Activated T-cell treated with anti-CD3 and anti-CD28 coated beads for 1 hour (primary cell): ENCODE measurements at places on chromosomes 2 and 18.

- DNase-seq: no peak
Measured at GRCh38 chr18:46502444-46502843, 154.6 kb downstream of the LOXHD1 start.

GRCh38 chr2:128016620-128017019 is 11.2 kb downstream of the SAP130 start:
- DNase-seq: no peak

GRCh38 chr2:172833898-172834297 is 98.3 kb downstream of the RAPGEF4 start:
- no peak for DNase-seq

DNA sequence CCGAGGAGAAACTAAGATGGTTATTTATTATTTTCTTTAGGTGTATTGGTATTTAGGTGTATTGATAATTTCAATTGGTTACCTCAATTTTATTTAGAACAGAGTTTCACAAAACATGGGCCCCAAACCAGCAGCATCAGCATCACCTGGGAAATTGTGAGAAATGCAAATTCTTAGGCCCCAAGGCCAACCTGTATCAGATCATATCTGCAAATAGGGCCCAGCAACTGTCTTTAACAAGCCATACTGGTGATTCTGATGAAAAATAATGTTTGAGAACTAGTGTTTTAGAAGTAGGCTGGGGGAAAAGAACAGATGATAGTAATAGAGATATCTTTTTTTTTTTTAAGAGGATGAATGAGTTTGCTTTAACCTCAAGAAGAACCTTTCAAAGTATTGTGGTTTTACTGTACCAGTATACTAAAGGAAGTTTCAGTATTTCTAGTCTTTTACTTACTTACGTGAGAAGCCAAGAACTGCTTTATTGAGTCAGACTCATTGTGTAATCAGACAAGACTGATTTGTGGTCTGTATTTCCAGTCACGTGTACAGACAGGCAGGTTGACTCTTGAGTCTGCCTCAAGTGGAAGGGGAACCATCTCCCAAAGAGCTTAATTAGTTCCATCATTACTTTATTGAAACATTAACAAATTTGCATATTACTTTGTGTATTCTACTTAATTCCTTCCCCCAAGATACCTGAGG is 60.4 kb upstream of the GAREM1 start:
- no peak for DNase-seq

- no peak for DNase-seq
Measured at GRCh38 chr18:58556331-58557007, 72.4 kb downstream of the ALPK2 start.

- no peak for DNase-seq
Measured at GRCh38 chr2:106062627-106063026, 131.5 kb downstream of the UXS1 start.

DNA sequence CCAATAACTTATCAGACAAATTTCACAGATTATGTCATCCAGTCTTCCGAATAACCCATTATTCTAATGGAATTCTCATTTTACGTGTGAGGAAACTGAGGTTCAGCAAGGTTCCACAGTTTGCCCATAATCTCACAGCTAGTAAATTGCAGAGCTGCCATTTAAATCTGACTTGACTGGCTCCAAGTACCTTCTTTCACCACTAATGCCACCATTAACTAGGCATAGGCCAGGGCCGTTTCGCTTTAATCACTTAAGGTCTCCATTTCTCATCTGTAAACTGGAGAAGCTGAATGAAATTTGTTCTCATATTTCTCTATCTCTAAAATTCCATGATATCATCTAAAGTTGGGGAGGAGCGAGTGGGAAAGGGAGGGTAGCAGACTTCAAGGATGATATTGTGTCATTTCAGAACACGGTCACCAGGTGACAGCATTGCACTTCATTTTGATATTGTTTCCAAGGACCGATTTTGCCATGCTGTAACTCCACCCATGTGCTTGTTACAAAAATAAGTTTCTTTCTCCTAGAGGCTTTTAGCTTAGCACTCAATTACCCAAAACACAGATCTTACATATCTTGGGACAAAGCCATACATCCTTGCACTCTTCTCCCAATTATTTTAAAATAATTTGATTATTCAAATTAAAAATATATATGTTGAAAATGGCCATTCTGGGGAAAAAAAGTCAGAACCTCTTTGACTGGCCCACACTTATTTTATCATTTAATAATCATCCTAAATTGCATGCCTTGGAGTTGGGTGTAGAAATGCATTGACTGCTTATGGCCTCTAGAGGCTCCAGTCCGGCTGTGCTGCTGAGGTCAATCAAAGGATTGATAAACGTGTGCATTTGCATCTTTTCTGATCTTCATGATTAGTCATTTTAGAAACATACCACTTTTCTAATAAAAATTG is 123.8 kb downstream of the AKAIN1 start:
- no peak for DNase-seq

DNA sequence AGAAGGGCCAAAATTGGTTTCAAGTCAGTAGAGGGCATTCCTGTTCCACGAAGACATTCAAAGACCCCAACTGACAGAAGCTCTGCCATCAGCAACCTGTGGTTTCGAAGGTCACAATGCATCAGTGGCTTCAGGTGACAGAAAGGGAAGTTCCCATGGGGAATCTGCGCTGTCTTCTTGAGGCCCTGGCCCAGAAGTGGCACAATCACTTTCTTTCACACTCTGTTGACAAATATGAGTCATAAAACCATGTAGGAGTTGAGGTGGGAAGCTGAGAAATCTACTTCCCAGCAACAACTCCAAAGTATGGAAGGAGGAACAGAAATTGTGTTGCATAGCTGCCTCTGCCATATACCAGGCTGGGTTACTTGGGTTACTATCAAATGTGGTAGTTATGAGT is 621.1 kb upstream of the FANCL start:
- DNase-seq: no peak

GRCh38 chr2:178928077-178928476 is 120.9 kb upstream of the TTN start:
- no peak for DNase-seq
